ENCODE measurements at places on chromosomes 2 and 18. TPM values are rescaled to one million over a fixed set of nuclear protein-coding genes. Genes with fewer than 3 reads are reported as not detected.

DNA sequence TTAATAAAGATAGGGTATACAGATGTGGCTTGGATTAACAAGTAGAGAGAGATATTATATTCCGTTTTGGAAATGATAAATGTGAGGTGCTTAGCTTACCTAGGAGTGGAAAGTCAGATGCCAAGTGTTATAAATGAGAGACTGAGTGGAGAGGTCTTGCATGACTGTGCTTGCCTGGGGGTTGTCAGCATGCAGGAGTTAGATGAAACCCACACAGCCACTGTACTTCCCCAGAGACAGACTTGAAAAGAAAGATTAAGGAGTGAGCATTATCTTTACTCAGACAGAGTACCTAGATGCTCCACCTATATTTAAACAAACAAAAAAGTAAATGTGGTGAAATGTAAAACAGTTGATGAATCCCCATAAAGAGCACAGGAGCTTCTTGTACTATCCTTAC, 482.7 kb downstream of the RIT2 start:
- DNase-seq: no peak

CTLA4 gene
- not detected for total RNA-seq

DNA sequence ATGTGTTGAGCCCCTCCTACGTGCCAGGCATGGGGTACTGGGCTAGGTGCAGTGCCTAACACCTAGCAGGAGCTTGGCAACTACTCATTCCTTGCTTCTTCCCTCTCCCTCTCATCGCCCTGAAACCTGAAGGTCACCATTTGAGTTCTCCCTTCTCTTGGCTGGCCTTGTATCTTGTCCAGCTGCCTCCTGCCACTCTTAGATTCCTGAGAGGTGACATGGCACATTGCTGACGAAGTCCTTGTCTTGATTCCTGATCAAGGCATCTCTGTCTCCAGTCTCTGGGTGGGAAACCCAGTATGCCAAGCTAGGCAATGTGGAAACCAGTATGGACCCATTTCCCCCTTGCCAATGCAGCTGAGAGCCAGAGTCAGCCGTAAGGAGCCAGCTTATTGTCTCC, 9.0 kb upstream of the EFR3B start:
- DNase-seq: no peak

IL36B gene
- not detected for total RNA-seq

GRCh38 chr2:78973630-78974029, 51.9 kb upstream of the REG3G start:
- DNase-seq: no peak

DNA sequence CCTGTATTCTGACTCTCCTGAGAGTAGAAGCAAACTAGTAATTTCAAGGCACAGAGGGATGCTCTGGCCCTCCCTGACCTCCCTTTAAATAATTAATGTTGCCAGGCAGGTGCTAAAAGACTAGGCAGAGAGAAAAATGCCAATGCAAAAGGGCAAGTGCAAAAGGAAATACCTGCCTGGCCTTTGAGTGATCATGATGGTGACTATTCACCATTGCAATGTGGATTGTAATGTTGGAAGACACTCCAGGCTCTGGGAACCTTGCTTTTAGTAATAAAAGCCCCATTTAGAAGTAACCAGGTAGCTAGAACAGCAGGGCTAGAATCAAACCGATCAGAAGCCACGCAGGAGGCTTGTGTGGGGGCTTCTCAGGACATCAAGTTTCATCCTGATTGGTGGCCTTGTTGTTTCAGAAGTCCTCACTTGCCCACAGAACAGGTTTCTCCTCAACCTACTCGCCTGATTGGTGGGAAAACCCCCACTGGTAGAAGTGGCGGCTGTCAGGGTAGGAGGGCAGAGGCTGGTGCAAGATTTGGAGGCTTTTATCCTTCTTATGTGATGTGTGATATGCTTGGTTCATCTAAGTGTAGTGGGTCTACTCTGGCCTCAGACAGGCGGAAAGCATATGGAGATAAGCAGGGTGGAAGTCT, 16.0 kb upstream of the CHRNA1 start:
- no peak for DNase-seq

DNA sequence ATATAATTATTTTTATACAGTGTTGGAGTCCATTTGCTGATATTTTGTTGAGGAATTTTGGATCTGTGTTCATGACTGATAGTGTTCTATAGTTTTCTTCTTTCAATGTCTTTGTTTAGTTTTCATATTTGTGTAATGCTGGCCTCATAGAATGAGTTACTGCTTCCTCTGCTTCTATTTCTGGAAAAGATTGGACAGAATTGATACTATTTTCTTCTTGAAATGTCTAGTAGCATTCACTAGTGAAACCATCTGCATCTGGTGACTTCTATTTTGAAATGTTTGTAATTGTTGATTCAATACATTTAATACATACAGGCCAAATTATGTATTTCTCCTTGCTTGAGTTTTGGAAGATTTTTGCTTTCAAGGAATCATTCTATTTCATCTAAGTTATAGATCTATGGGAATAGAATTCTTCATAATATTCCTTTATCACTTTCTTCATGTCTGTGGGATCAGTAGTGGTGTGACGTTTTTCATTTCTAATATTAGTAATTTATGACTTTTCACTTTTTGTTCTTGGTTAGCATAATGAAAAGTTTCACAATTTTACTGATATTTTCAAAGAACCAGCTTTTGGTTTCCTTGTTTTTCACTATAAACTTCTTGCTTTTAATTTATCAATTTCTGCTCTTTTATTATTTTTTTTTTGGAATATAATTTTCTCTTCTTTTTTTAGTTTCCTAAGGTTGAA, 509.9 kb upstream of the VRK2 start:
- no peak for DNase-seq

GALNT5 gene
- total RNA-seq: not detected

DNA sequence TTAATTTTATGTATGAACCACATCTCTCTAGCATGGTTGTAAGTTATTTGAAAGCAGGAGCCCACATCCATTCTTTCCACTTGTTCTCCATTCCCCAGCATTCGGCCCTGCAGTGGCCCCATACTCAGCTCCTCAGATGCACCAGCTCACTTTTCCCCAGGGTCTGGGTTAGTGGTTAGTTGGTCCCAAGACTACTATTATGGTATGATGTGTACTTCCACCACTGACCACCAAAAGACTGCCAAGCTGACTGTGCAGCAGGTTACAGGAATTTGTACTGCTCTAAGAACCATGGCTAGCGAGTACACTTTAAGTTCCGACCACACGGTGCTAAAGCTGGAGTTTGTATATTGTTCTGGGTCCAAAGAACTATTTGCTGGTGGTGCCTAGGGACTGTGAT, 413.6 kb upstream of the TCF4 start:
- no peak for DNase-seq

PLGLB1 gene
- 12.2 TPM for total RNA-seq

PSD4 gene
- 85.3 TPM for total RNA-seq

HDHD2 gene
- total RNA-seq: 42.9 TPM

CDKL4 gene
- 14.3 TPM for total RNA-seq

GRCh38 chr2:118616432-118616831, 231.0 kb downstream of the EN1 start:
- no peak for DNase-seq

GRCh38 chr18:31685097-31686082, 1.0 kb upstream of the B4GALT6 start:
- DNase-seq: peak; percentile 78

CCDC148 gene
- total RNA-seq: not detected

DNA sequence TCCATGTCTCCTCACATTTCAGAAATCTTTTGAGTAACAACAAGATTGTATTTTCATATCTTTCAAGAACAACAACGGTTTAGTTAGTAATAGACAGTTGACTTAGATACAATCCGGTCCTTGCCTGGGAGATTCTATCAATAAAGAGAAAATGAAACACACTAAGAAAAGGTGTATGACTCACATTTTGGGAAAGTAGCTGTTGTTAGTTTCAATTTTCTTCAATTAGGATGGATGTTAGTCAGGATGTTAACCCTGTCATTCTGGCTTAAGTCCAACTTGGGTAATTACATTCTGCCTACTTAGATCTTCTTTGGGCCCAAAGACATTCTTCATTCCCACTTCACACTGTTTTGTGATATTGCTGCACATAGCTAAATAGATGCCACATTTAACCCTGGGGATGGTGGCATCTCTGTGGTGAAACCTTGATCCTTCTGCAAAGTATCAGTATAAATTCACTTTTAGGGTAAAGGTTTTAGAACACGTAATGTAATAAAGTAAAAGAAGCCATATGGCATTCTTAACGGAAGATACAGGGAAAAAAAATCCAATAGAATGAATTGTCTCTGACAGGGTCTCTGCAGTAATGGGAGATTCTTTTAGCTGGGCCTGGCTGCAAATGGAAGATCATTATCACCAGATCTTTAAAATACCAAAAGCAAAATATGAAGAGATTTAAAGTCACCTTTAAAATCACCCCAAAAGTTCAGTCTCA, 365.5 kb downstream of the FIGN start:
- DNase-seq: no peak

- peak; percentile 76 for DNase-seq
Measured at GRCh38 chr2:172972005-172972619, 103.5 kb upstream of the MAP3K20 start.
